GM13977 (cell line): ENCODE measurements at places on chromosomes 12 and 14.

DNA sequence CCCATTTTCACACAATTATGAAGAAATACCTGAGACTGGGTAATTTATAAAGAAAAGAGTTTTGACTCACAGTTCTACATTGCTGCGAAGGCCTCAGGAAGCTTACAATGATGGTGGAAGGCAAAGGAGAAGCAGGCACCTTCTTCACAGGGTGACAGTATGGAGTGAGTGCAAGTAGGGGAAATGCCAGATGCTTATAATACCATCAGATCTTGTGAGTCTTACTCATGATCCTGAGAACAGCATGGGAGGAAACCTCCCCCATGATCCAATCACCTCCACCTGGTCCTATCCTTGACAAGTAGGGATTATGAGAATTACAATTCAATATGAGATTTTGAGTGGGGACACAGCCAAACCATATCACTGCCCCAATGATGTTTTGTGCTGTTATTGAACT lies 189.3 kb upstream of the CRY1 start:
- no peak for DNase-seq

- peak; percentile 38 for DNase-seq
These were observed 59.2 kb downstream of the RASSF8 start for GRCh38 chr12:26017484-26018211.

DNA sequence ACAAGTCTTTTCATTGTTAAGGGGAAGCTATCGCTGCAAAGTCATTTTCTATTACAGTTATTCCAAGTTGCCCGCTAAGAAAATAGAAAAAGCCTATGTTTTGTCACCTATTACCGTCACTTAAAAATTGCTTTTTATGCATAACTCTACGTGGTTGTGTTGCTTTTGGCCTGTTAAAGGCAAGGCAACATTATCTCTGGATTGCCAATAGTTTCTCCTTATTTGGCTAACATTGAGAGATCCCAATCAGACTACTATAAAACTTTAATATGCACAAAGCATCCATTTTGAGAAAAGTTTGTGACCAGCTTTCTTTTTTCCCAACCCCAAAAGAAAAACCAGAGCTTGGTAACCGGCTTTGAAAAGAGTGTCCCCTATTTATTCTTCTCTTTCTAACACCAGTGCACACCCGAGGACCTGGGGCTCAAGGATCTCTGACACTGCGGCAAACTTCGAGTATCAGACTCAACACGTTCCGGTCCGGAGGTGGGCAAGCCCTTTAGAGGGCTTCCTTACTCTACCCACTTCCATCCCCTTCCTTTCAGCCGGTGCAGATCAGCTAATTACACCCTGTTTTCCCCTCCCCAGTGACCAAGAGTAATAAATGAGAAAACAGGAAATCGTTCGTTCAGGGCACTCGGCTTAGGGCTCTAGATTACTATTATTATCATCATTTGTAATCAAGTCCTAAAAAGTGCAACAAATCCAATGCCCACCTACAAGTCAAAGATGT lies 1.2 kb downstream of the PPP1R12A start:
- DNase-seq, result no peak

DNA sequence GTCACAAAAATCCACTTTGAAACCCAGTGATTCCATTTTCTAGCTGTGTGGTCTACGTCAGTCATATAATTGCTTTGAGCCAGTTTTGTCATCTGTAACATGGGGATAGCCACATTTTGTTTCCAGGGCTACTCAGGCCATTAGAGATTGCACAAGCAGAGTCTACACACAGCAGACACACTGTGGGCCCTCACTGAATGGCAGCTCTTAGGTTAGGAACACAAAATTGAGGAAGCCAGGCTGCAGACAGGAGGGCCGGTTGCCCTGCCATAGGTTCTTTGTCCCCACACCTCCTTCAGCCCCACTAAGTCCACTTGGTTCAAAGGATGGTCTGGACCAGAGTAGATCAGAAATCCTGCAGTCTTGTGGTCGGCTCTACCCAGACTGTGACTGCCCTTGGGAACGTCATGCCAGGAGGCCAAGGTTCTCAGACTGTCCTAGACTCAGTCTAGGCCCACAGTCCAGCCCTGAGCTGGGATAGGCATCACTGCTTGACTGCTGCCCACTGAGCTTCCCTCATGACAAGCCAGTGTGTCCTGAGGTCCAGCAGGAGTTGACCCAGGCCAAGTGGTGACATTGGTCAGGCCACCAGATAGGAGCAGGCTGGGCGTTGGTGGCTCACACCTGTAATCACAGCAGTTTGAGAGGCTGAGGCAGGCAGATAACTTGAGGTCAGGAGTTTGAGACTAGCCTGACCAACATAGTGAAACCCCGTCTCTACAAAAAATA lies 3.8 kb upstream of the MYH7 start:
- no peak for DNase-seq

- DNase-seq, result no peak
These were observed 185.9 kb upstream of the G2E3 start for GRCh38 chr14:30373053-30373452.

- no peak for DNase-seq
These were observed 30.9 kb downstream of the ZFYVE26 start for GRCh38 chr14:67785270-67786109.

GRCh38 chr12:92898755-92899154 lies 30.3 kb downstream of the EEA1 start:
- no peak for DNase-seq

DNA sequence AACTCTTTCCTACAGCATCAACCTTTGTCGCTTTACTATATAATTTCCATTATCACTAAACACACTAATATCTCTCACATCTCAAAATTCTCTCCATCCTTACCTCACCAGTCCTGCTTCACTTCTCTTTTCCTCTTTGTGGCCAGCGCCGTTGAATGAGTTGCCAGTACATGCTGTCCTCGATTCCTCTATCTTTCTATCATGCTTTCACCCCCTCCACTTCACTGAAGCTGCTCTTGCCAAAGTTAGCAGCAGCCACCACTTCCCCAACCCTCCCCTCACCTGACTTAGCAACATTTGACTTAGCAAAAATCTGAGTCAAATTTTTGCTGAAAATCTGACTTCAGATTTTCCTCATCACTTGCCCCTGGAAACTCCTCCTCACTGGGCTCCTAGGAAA lies 210.4 kb downstream of the ANO6 start:
- DNase-seq, result no peak

- DNase-seq, result no peak
These were observed 45.5 kb downstream of the CHGA start for GRCh38 chr14:92968291-92969020.

- no peak for DNase-seq
These were observed 210.7 kb upstream of the PWP1 start for GRCh38 chr12:107474639-107475539.

DNA sequence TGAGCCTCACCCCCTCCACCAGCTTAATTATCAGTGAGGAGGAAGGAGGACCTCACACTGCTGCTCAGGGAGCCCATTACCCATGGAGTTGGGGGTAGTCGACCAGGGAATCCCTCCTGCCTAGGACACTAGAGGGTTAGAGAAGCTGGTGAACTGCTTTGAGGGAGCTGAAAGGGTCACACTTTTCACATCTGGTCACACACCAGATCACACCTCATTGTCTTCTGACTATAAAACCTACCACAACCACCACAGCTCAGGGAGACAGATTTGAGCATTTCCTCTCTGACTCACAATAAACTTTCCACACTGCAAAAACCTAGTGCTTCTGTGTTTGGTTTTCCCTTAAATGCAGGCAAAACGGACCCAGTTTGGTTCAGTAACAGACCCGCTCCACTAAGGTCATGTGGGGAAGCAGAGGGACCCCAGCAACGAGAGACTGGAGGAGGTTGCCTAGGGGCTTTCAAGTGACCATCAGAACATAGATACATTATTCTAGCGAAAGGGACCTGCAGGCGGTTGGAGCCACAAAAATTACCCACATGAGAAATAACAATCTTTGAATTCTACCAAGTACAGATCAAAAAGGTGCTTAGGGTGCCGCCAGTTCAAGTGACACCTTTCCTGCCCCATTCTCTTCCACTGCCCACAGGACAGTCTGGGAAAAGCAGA lies 151.4 kb upstream of the AVPR1A start:
- DNase-seq, result no peak

GRCh38 chr12:27244689-27245488 lies 803 bp downstream of the STK38L start:
- no peak for DNase-seq

DNA sequence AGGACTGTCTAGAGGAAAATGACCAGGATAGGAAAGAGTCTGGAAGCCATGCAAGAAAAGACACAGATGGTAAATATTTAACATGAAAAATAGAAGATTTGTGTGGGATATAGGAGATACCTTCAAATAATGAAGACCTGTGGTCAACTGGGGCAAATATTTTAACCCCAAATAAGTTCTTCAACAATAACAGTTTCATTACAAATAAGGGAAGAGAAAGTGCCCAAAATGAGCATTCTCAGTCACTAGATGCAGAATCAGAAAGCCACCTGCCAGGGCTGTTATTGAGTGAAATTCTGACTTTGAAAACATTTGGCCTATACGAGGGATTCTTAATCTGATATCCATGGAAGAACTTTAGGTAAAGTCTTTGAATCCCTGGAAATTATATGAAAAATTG lies 231.2 kb upstream of the PLEKHG7 start:
- peak; percentile 11 for DNase-seq

DNA sequence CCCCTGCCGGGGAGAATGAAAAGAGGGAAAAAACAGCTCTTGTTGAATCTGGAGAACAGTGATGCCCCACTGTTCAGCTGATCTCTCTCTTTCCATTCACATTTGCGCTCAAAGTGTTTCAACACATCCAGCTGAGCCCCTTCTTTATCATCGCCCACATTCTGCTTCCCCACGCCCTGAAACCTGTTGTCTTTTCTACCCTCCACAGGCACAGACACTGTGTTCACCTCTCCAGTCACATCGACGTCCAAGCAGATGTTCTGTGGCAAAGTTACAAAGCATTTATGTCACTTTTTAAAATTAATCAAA lies 338.7 kb downstream of the EGLN3 start:
- DNase-seq, result no peak

DNA sequence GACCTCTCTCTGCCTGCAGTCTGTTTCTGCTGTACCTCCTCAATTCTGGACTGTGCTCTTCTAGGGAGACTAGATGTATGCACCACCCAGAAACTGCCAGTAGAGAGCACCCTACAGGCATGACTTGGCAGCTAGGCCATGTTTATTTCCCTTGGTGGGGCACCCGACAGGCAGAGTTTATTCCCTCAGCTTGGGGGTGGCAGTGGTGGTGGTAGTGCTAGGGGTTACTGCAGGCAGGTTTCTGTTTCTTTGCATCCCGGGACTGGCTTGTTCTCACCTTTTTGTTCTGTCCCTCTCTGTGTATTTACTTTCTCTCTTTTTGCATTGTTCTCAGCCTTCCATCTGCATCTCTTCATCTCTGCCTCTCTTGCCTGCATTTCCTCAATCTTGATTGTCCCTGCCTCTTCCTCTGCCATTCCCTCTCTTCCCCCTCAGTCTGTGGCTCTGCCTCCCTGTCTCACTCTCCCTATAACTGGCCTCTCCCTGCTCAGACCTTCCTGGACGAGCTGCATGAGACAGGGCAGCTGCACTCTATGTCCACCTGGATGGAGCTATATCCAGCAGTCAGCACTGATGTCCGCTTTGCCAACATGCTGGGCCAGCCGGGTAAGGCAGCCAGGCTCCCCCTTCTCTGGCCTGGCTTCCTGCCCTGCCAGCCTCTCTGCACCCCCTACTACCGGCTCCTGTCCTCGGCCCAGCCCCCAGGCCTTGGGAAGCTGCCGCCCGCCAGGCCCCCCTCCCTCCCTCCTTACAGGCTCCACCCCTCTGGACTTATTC lies 13.8 kb downstream of the PRPF40B start:
- DNase-seq, result peak; percentile 84

- DNase-seq, result no peak
These were observed 48.2 kb downstream of the SPPL3 start for GRCh38 chr12:120855823-120856588.

DNA sequence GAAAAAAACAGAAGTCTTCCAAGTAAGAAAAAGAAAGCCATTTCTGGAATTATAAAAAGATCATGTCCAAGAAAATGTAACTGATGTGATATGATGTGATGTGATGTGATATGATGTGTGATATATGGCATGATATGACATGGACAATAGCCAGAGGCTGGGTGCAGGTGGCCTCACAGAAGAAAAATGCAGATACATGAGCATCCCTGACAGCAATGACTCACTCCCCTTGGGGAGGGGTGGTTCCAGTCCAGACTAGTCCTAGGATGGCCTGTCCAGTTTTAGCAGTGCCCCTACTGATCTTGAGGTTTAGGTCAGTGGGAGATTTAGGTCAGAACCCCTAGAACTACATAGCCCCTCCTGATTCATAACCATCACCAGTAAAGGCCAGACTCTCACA lies 3.5 kb upstream of the RHOJ start:
- DNase-seq, result no peak

- peak; percentile 40 for DNase-seq
These were observed 125.9 kb upstream of the ATF1 start for GRCh38 chr12:50637870-50638481.

- DNase-seq, result no peak
These were observed 20.9 kb upstream of the GPRC5A start for GRCh38 chr12:12870465-12870864.

- no peak for DNase-seq
These were observed 255.1 kb upstream of the TMPO start for GRCh38 chr12:98260276-98260675.

DNA sequence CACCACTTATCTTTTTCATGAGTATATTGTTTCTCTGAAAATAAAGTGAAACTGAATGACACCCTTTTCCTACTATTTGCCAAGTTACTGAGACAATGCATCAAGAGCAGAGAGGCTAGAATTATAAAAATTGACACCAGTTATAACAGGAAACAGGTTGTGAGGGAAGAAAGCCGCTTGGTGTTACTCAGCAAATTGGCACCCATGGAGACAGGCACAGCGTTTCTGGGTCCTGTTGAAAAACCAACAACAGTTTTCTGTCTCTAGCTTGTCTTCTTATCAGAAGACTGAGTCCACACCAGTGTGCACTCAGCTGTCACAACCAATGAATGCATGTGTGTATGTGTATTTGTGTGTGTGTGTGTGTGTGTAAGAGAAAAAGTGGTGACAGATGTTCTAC lies 267.7 kb downstream of the KCNH5 start:
- no peak for DNase-seq

- no peak for DNase-seq
These were observed 76.3 kb downstream of the RIMBP2 start for GRCh38 chr12:130639476-130640424.

DNA sequence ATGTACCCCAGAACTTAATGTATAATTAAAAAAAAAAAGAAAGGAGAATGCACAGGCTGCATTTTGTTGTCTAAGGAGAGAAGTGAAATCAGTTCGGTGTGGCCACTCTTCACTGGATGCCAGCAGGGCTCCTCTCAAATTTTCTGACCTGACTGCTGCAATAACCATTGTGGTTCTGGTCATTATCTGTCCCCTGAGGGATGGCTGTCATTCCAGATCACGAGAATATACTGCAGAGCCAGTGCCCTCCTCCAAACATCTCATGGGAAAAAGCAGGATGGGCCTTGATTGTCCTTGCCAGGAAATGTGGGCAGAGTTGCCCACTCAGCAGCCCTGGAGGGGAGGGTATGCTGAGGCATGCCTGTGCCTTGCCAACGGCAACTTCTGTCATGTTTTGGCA lies 139.1 kb downstream of the SLC8A3 start:
- no peak for DNase-seq

GRCh38 chr12:53184828-53185227 lies 4.1 kb upstream of the CSAD start:
- DNase-seq, result no peak

- no peak for DNase-seq
These were observed 3.2 kb downstream of the BIN2 start for GRCh38 chr12:51320695-51321320.
